ENCODE measurements at places on chromosomes 3 and 15.

DNA sequence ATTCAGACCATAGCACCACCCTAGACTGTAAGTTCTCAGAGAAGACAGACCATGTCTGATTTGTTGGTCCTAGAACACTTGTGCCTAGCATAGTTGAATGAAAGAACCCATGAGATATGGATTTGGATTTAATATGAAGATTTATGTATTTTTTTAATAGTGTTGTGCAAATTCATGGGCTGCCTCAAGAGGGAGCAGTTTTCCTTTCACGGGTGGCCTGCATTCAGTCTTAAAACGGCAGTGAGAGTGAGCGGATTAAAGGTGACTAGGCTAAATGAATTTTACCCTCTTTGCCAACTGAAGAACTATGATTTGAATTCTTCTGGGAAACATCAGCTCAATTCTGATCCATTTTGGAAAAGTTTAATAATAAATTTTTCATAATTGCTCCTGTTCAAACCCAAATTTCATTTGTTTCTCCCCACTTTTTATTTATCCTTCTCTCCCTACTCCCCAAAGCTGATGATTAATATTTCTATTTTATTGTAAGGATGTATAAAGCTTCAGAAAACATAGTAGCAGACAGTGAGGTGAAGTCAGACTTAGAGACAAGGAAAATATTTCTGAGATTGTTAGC lies 67.3 kb downstream of the MORC1 start:
- no peak for DNase-seq

DNA sequence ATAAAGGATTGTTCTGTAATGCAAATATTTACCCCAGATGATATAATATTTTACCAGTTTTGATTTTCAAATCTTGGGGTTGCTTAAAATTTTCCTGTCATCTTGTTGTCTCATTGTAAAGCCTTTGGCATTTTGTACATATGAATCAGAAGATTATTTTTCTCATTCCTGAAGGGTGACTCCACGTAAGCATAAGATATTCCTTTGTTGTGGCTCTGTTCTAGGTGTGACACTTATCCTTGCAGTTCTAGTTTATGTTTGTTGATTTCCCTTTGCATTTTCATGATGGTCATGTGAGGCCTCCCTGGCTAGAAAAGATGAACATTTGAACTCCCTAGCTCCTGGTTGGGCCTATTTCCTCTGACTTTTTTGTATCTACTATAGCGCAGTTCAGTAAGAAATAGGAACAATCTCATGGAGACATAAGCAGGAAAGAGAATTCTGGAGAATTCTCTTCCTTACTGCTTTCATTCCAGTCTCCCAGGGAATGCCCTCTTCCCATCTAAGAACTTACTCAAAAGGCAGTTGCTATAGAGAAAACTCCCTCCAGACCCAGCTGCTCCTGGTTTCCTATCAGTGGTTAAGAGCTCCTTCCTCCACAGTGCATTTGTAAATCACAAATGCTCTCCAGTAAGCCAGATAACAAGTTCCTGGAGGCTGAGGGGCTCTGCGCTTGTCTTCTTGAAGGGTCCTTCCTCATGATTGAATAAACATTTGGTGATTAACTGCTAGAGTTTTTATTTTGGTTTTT lies 124.7 kb downstream of the WNT5A start:
- DNase-seq, result no peak

DNA sequence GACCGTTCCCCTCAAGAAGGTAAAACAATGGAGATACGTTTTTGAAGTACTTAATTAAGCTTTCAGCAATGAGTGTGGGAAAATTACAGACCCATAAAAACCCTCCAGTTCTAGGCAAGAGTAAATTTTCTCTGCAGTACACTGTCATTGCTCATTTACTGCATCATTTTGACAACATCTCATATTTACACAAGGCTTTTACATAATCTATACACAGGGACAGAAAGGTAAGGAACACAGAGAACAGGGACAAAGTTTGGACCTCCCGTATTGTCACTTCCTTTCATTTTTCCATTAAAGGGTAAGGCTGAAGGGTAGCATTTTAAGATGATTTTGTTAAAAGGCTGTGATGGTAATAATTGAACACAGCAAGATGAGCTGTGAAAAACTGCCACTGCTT lies 7.4 kb upstream of the HGD start:
- DNase-seq, result no peak

DNA sequence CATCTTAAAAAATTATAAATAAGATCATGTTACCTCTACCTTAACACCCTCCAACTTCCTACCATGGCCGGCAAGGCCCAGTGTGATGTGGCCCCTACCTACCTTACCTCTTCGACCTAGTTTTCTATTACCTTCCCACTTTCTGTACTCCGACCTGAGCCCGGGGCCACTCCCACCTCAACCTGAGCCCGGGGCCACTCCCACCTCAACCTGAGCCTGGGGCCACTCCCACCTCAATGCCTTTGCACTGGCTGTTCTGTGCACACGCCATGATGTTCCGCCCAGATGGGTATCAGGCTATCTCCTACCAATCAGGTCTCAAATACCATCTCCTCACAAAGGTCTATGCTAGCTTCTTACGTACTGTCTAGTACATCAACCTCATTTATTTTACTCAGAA lies 66.8 kb upstream of the XXYLT1 start:
- no peak for DNase-seq

- DNase-seq, result peak; percentile 26
Measured at GRCh38 chr3:172040078-172040980, 951 bp downstream of the FNDC3B start.

DNA sequence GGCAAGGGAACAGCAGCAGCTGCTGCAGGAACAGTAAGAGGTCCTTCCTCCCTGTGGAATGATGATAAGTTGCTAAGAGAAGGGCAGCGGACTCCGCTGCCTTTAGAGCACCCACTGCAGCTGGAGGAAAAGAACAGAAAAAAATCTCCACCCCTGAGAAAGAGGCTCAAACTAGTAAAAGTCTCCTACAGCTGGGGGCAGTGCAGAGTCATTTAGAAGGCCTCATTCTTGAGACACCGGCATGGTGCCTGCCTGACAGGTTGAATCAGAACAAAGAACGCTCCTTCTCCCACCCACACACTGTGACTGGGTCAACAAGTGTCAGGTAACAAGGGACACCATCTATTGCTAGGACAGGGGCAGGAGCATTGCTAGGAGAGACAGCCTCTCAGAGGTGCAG lies 188.4 kb downstream of the ABHD5 start:
- no peak for DNase-seq

DNA sequence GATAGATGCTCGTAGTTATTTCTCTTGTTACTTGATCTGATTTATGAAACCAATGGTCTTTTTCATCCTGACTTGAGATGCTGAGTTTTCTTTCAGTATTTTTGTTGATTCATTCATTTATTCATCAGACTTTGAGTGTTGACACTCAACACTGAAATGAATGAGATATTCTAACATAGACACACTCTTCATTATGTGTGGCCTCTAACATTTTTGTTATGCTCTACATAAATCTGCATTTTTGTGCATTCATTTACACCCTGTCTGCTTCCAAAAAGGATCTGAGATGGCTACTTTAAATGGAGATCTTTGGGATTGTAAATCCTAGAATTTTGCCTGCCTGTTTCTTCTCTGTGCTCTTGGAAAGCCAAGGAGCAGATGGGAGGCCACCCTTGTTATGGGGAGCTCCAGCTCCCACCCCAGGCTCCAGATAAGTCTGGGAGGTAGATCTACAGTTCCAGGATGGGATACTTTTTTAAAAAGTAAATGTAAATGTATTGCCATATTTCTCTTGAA lies 287.2 kb upstream of the LRRFIP2 start:
- DNase-seq, result no peak

GRCh38 chr15:72070817-72071447 lies 47.0 kb downstream of the MYO9A start:
- DNase-seq, result no peak

DNA sequence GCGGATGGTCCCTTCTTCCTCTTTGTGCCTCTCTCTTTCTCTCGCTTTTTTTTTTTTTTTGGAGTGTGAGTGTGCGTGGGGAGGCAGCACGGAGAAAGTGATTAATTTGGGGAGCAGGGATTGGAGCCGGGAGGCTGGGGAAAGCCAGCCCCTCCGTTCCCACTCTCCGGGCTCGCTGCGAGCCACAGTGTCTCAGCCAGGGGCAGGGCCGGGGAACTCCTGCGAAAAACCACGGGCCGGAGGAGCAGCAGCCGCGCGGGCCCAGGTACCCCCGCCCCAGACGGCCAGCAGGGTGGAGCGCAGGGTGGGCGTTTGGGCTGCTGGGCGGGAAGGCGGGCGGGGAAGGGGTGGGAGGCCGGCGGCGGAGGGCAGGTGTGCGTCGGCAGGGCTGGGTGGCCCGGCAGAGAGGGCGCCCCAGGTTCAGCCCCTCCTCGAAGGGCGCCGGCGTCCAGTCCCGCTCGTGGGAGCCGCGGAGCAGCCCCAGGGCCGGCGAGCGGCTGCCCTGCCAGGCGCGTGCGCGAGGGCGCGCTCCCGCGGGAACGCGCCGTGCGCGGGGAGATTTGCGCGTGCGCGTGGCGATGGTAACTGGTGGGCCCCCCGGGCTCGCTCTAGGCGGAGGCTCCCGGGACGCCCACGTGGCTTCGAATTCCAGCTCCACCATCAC lies 1.4 kb downstream of the CHL1 start:
- DNase-seq, result no peak

GRCh38 chr3:37953226-37953625 lies 37.4 kb upstream of the VILL start:
- DNase-seq, result no peak

- no peak for DNase-seq
Measured at GRCh38 chr3:179750720-179751328, 98.0 kb downstream of the USP13 start.

DNA sequence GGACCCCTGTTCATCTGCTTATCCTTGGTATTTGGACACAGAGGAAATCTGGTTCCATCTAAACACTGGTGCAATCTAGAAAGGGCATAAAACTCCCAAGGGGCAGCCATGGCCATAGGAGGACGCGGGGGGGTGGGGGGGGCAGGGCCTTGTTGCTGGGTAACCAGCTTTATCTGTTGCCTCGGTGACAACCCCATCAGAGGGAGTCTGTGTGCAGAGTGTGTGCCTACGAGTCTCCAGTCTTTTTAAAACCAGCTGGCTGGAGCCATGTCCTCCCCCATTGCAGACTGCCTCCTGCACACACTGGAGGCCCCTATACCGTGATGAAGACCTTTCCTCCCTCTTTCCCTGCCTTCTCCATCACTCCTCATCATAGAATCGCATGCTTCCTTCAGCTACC lies 26.4 kb upstream of the CORO2B start:
- no peak for DNase-seq

- no peak for DNase-seq
Measured at GRCh38 chr3:15206662-15207576, 873 bp downstream of the CAPN7 start.

DNA sequence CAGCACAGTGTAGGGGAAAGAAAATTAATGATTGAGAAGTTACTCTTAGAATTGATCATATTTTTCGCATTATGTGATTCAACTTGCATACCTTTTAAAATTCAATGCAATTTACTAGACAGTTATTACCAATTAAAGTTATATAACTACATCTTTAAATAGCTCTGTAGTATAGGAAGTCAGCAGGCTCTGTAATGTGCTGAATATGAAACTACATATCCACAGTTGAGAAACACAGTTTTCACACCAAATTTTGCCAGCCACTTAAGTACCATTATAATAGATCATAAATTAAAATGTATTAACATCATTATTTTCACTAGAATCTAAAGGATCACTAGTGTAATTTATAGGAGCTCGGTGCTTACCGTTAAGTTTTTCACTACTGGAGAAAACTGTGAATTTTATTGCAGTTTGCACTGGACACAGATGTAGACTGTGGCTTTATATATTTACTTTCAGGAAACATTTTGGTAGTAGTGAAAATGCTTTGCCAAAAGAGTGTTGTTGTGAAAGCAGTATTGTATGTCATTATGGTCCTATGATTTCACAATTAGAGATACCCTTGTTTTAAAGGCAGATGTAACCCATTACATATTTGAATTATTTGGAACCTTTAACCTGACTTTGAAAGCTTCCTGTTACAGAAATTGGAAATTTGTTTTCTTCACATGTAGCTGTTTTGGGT lies 113.6 kb downstream of the PLCL2 start:
- no peak for DNase-seq

GRCh38 chr15:93173369-93173768 lies 84.4 kb upstream of the RGMA start:
- no peak for DNase-seq

GRCh38 chr3:59135096-59135495 lies 85.3 kb upstream of the CFAP20DC start:
- DNase-seq, result no peak

DNA sequence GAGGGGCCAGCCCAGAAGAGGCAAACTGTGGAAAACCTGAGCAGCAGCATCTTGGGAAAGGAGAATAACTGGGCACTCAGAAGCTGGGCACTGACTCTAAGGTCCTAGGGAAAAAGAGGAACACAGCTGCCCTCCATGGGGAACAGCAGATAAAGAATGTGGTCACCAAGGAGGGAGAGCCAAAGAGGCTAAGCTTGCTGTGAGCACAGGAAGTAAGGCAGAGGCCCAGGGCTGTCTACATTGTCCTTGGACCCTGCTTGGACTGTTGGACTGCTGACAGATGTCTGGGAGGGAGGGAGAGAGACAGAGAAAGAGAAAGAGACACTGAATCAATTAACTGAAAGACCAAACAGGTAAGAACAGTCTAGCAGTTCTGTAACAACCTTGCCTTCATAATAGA lies 4.5 kb upstream of the MNS1 start:
- DNase-seq, result no peak

DNA sequence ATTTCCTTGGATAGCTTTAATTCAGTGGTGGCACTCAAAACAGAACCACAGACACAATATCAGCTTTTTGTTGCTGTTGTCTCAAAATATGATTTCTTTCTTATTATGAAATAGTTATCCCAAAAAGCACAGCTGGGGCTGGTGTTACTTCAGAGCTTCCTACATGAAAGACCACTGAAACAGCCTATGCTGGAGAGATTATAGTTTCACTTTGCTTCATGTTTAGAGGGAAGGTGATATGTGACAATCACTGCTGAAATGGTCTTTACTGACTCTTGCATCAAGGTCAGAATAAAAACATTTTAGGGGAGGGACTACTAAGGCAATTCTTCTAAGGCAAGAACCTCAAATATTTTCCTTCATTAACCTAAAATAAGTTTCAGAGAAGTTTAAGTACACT lies 190.7 kb downstream of the TNIK start:
- no peak for DNase-seq

GRCh38 chr15:72006382-72006781 lies 111.6 kb downstream of the MYO9A start:
- no peak for DNase-seq

- no peak for DNase-seq
Measured at GRCh38 chr15:90837094-90837493, 31.3 kb upstream of the FURIN start.

GRCh38 chr3:50317300-50317699 lies 5.2 kb downstream of the HYAL2 start:
- no peak for DNase-seq

- DNase-seq, result no peak
Measured at GRCh38 chr3:141623691-141624090, 114.4 kb upstream of the RNF7 start.

GRCh38 chr3:23253214-23253613 lies 50.1 kb downstream of the UBE2E2 start:
- DNase-seq, result no peak

GRCh38 chr3:46561951-46562350 lies 4.2 kb downstream of the LRRC2 start:
- no peak for DNase-seq
